Nucleus accumbens (tissue), 56 donors: ENCODE measurements at places on chromosomes 11 and 22.

- no peak for DNase-seq
Observed at GRCh38 chr11:4522752-4523151, 22.2 kb upstream of the OR52M1 start.

- DNase-seq, result no peak
Observed at GRCh38 chr11:108902027-108902469, 237.2 kb downstream of the DDX10 start.

DNA sequence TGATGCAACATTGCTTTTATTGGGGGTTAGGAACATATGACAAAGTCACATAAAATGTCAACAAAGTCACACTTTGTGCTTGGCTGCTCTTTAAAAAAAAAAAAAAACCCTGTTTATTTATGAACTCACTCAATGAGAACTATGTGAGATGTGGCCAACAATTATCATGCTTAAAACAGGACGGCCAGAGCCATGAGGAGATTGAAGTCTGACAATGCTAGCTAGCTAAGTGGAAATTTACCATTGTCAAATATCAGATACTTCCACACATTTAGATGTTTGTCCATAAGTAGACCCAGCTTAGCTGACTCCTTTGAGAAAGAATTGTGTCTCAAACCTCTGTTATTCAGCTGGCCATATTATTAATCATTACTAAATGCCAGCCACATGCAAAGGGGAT, 26.9 kb downstream of the BLID start:
- DNase-seq, result no peak

DNA sequence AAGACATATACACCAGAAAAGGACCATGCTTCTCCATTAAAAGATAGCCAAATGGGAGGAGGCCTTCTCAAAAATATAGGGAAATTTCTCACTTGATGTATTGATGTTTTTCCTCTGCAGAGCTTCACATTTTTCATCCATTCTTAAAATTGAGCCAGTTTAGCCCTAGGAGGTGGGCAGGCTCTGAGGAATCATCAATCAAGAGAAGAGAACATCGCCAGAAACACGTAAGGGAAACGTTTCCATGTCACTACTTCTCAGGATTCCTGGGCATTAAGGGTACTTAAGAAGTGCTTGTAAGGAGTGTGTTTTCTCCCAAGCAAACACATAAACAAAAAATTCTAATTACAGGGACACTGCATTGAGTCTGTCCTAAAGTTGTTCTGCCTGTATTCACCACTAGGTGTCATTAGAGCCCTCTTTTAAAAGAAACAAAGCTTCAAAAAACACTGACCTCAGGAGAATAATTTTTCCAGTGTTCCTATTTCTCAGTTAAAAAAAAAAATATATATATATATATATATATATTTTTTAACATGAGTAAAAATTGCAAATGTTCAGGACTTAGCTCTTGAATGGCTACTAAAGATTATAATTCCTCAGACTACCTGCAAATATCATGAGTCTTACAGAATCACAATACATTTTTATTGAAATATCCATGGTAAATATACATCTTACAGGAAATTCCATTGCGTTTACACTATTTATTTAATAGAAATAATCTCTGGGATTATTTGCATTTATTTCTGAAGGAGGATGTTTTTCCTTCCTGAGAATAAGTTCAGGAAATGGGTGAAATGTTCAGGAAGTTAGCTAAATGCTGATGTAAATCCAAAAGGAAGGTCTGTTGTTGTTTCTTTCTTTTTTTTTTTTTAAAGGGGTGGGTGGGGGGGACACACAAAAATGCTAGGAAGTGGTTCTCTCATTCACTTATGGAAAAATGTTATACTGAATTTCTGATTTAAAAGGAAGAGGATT, 16.0 kb downstream of the FZD4 start:
- DNase-seq, result no peak

GRCh38 chr11:36602135-36602534, 4.1 kb upstream of the RAG2 start:
- no peak for DNase-seq

GRCh38 chr11:62012832-62013461, 45.5 kb upstream of the FTH1 start:
- no peak for DNase-seq

DNA sequence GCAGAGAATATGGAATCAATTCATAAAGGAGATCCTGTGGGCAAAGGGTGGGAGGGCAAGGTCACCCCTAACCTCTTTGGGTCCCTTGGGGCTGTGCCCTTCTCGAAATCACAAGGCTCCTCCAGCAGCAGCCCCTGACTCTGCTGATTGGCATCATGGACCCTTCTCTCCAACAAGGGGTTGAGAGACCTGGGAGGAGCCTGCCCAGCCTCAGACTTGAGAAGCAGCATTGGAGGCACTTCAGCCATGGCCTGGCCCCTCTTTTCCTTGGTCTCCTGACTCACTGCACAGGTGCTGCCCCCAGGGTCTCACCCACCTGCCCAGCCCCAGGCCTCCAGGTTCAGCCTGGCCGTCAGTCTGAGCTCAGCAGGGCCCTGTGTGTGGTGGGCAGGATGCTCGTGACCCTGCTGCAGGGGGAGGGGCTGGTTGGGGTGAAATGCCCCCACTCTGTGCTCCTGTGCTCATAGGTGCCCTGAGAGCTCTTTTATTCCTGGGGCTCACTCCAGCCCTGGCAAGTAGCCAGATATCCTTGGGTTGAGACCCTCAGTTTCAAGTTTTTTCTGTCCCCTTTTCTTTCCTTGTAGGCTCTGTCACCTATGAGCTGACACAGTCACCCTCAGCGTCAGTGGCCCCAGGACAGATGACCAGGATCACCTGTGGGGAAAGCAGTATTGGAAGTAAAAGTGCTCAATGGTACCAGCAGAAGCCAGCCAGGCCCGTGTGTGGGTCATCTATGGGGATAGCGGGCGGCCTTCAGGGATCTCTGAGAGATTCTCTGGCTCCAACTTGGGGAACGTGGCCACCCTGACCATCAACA, 110.8 kb downstream of the GGTLC2 start:
- no peak for DNase-seq

GRCh38 chr11:66181632-66182315, 86.7 kb upstream of the RAB1B start:
- no peak for DNase-seq

- DNase-seq, result no peak
Observed at GRCh38 chr22:40022536-40023240, 27.9 kb downstream of the FAM83F start.

DNA sequence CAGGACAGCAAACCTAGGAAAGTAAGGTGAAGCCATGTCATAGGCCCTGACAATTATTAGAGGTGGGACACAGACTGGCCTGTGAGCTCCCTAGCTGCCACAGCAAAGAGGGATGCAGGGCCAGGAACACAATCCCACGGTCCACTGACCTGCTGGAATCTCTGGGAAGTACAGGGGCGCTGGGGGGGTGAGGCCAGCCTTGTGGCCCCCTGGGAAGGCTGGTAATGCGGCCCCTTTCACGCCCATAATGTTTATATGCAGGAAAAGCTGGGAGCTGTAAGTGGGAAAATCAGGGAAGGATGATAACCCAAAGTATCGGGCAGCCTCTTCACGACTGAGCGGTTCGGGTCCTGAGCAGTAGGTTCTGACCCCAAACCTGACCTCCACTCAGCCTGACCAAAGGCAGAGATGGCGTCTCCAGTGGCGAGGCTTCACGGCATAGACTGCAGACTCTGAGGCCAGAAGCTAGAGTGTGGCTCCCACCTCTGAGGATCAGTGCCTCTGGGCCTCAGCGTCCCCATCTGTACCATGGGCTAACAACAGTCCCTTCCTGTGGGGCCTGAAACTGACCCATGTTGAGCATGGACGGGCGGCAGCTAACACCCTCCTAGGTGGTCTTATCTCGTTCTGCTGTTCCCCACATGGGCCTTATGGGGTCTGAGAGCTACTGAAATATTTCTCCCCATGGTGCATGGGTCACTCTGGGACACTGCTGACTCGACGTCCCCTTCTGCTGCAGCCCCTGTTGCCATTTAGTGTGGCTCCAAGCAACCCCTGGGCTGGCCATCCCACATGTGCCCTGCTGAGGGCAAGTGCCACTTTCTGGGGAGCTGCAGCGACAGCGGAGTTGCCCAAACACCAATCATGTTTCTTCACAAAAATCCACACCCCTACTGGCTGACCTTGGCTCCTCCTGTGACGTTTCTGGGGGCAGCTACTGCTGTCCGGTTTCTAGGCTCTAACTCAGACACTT, 101.8 kb downstream of the PHF21B start:
- no peak for DNase-seq

DNA sequence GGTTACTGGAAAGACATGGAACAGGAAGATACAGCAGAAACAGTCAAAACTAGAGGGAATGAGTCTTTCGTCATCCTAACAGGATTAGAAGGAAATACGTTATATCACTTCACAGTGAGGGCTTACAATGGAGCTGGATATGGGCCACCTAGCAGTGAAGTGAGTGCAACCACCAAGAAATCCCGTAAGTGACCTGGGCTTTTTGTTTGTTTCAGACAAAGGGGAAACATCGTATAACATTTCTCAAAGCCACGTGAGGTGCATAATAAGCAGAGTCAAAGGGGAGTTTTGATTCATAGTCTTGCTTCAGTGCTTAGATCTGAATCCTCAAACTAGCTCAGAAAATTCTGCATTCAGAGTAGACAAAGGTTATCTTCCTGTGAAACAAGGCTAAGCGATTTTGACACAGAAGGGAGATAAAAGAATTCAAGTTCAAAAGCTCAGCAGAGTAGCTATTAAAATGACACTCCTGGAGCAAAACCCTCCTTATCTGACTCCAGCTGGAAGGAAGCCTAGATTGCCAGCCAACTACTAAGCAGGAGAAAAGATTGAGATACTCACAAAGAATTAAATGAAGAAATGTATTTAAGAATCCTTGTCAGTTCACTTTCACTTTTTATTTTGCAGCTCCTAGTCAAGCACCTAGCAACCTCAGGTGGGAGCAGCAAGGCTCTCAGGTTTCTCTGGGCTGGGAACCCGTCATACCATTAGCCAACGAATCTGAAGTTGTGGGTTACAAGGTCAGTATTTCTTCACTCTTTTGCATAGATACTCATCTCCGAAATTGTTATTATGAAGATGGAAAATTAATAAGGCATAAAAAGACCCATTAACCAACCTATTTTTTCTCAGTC, 346.4 kb upstream of the ARHGAP42 start:
- no peak for DNase-seq

DNA sequence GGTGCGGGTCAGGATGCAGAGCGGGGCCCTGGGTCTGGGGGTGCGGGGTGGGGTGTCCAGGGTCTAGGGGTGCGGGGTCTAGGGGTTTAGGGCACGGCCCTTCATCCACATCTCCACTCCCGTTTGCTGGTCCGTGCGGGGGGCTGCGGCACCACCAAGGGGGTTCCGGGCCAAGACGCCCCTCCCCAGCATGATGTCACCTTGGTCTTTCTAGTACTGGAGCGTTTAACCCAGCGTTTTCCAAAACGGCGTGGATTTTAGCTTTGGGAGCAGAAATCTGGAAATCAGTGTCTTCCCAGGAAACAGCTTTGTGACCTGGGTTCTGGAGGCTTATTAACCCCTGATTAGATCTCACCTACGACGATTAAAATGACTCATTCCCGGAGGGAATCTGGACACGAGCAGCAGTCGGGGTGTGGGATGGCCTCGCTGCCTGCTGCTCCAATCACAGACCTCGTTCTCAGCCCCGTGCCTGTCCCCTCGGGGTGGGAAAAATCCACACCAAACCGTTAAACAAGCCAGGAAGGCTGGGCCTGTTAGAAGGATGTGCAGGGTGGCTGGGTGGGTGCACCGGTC, 759 bp downstream of the AP2A2 start:
- DNase-seq, result no peak
